NAMALWA (cell line): ENCODE measurements at places on chromosomes 4 and X.

DNA sequence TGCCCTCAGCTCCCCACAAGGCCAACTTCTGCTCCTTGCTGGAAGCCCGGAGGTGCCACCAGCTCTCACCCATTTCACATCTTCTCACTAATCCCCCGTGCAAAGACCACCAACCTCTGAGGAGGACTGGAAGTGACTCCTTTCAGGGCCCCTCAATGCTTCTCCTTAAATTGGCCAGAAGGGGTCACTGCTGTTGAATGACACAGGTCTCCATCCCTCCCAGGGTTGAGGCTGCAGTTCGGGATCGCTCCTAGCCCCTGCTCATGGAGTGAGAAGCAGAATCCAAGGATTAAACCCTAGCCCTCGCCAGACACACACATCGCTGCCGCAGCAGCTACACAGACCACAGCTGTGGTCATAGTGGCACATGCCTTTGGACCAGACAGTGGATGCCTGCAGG lies 279.5 kb upstream of the TAPT1 start:
- peak; percentile 3 for DNase-seq

DNA sequence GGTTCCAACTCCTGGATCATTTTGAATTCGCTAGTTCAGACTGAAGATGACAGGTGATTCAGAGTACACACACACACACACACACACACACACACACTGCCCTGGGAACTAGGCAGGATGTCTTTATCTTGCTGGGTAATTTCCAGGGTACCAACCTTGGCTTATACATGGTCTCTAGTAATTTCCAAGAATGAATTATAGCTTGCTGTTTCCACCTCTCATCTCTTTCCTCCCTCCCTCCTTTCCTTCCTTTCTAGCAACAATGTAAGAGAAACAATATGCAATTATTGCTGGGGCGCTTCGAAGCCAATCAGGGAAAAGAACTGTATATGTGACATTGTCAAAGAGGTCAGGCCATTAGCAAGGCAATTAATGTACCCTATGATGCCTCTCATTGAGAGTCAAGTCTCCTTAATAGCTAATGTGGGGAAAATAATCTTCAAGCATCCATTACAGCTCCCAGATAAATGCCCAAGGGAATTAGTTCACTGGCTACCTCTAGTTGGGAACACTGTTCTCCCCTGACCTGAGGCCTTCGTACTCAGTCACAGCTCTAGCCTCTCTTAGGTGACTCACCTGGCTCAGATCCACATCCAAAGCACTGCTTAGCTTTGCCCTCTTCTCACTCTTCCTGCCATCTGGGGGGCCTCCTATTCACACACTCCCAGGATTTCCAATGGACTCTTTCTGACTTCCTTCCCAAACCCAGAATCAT lies 311.5 kb downstream of the PPP1R2C start:
- no peak for DNase-seq

DNA sequence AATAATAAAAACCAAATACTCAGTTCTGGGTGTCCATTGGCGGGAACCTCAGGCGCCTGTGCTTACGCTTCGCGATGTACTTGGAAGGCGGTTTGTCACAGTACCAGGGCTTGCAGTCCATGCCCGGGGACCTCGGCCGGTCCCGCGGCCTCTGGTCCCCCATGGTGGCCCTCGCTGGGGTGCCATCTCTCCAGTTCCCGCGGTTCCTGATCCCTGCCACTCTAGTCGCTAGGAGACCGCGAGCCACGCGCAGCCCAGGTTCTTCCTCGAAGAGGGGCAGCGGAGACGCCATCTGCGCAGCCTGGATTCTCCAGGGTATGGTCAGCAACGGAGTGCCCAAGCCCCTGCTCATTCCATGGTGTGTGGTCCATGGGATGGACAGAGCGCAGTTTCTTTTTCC lies 26.4 kb upstream of the LANCL3 start:
- DNase-seq, result no peak

DNA sequence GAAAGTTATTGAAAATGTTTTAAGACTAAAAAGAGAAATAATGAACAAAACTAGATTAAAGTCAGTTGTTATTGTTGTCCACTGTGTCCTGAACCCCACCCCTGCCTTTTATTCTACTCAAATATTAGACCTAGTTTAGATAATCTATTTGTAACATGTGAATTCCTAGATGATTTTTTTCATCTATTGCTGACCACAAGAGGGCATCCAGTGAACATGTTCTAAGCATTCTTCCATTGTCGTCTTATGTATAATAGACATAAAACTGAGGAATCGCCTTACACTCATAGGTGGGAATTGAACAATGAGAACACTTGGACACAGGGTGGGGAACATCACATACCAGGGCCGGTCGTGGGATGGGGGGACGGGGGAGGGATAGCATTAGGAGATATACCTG lies 36.4 kb upstream of the HPRT1 start:
- peak; percentile 30 for DNase-seq

- no peak for DNase-seq
Observed at GRCh38 chrX:9595174-9595573, 130.3 kb downstream of the TBL1X start.
